ENCODE measurements at places on chromosomes 5 and 9.

DNA sequence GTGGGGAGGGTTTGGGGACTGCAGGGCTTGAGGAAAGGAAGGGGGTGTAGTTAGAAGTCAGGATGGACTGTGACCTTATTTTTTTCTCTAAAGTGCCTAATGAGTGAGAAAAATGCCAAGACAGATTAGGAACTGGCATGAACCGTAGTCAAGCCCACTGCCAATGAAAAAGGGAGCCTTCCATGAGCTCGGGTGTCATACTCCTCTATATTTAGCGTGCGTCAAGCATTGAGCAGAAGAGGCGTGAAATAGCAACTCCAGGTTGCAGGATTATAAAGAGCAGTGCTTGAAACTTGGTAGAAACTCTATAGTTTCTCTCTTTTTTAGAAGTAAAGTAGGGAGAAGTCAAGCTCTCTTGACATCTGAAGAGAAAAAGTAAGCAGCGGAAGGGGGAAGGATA, 1.8 kb downstream of the SGCD start:
- DNase-seq: no peak

- peak; percentile 4 for DNase-seq
Measured at GRCh38 chr5:152560512-152561137, 155.5 kb upstream of the NMUR2 start.

- no peak for DNase-seq
Measured at GRCh38 chr9:71760901-71761300, 7.4 kb downstream of the CEMIP2 start.

- DNase-seq: no peak
Measured at GRCh38 chr5:1725641-1726468, 73.8 kb downstream of the MRPL36 start.

- DNase-seq: no peak
Measured at GRCh38 chr9:126112135-126112720, 214.4 kb upstream of the MVB12B start.

DNA sequence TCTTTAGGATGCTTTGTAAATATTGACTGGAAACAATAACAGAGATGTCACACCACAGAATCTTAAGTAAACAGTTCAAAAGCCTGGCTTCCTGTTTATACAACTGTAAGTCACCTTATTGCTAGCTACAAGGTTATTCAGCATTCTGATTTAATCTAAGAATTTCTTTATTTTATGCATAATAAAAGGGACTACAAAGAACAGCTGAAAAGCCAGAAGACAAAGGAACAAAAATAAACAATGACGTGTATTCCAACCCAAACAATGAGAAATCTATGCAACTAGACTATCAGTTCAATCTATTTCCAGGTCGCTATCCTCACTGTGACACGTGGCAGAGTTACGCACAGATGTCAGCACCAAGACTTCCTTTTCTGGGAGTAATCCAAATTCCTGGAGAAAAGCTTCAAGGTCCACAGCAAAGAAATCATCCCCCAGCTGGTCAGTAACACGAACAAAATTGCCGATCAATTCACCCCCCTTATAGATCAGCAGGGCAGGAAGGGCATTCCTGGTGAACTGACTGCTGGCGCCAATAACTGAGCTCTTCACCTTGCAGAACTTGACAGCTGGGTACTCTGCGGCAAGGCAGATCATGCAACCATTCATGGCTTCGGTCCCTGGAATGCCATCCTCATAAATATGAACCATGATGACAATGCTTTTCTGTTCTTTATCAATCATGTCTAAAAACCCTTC, 8.4 kb downstream of the PDCL start:
- DNase-seq: no peak

DNA sequence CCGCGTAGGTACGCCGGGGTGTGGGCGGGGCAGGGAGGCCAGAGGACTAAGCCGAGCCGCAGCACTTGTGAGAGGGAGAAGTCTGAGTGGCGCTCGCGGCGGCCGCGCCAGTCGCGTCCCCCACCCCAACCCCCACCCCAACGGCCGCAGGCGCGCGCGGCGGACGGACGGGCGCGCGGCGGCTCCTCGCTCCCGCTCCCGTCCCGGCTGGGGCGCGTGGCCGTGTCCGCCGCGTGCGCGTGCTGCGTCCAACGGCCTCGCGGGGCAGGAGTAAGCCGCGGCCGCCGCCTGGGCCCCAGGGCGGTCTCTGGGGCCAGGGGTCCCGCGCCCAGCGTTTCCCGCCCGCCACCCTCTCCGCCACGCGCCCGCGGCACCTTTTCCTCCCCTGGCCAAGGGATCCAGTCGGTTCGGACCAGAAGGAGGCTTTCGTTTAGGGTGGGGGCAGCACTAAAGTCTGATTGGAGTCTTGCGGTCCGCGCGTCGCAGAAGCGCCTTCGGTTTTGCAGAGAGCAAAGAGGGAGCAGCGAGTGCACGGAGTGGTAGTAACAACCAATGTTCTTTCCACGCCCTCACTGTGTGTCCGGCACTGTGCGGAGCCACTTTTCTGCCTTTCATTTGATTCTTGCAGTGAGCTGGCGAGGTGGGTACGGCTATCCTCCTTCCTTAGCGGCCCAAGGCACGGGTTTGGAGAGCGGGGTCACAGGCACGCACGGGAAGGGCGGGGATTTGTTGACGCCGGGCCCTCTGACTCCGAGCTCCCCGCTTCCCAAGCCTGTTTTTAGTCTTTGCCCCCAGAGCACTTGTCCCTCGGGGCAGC, 483 bp downstream of the G3BP1 start:
- DNase-seq: peak; percentile 28

- DNase-seq: no peak
Measured at GRCh38 chr5:33968211-33969005, 16.1 kb downstream of the SLC45A2 start.

GRCh38 chr9:79616971-79617370, 45.2 kb downstream of the TLE4 start:
- no peak for DNase-seq

DNA sequence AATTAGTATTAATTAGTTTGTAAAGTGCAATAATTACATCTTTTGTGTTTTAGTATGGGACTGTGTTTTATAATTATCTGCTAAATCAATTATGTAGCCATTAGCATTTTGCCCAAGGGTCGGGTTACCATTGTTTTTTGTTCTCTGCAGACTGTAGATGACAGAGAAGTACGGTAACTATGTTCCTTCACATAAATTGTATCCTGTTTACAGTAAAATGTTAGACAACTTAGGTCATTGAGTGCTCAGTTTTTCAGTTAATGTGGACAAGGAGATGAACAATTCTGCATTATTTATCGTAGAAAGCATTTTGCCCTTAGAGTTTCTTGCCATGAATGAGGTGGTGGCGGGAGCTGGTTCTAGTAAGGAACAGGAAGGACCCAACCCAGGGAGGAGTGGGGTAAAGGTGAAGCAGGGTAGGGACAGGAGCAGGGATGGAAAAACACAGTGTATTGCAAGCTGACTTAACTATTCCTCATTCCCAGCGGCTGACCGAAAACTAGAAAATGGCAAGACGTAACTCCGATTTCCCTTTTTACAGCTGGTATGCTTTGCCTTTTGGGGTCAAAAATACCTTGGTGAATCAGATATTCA, 243.7 kb upstream of the SLC24A2 start:
- no peak for DNase-seq

- no peak for DNase-seq
Measured at GRCh38 chr5:178387061-178387855, 154.7 kb upstream of the PHYKPL start.

DNA sequence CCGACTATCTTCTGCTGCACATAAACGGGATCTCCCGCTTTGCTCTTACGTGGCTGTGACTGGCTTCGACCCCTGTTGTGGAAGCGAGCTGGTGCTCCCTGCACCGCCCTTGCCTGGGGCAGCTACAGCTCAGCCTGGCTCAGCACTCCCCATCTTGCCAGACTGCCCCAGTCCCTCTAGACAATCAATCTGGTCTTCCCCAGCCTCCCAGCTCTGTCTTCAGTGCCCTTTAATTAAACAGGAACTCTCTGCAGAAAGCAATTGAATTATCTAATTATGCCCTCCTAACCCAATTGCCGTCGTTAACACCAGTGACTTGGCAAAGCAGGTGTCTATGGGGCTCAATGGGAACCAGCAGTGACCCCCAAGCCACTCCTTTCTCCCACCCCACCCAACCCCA, 18.9 kb upstream of the NTNG2 start:
- DNase-seq: no peak

DNA sequence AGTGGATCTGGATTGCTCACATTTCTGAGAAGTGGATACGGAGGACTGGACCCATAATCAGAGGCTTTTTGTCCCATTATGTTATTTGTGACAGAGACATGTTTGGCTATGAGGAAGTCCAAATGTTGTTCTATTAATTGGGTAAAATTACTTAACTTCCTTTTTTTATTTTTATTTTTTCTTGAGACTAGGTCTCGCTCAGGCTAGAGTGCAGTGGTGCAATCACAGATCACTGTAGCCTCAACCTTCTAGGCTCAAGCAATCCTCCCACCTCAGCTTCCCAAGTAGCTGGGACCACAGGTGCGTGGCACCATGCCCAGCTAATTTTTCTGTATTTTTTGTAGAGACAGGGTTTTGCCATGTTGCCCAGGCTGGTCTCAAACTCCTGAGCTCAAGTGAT, 11.9 kb upstream of the PGGT1B start:
- no peak for DNase-seq

- DNase-seq: no peak
Measured at GRCh38 chr9:111000202-111000601, 38.1 kb downstream of the LPAR1 start.

DNA sequence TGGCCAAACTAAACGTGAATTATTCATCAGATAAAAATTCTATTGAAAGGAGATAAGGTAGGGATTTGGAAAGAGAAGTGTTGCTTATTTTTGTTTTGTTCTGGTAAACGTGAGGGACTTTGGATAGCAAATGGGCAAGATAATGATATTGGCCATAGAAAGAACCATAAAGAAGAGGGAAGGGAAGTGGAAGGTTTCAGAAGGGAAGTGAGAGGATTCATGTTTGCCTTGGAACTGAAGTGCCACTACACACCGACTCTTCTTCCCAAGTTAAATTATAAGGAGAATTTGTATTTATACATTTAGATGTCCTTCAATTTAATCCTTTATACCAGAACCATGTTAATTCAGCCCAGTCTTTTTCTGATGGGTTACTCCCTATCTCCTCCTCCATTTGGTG, 42.1 kb upstream of the TAF11L2 start:
- DNase-seq: no peak

DNA sequence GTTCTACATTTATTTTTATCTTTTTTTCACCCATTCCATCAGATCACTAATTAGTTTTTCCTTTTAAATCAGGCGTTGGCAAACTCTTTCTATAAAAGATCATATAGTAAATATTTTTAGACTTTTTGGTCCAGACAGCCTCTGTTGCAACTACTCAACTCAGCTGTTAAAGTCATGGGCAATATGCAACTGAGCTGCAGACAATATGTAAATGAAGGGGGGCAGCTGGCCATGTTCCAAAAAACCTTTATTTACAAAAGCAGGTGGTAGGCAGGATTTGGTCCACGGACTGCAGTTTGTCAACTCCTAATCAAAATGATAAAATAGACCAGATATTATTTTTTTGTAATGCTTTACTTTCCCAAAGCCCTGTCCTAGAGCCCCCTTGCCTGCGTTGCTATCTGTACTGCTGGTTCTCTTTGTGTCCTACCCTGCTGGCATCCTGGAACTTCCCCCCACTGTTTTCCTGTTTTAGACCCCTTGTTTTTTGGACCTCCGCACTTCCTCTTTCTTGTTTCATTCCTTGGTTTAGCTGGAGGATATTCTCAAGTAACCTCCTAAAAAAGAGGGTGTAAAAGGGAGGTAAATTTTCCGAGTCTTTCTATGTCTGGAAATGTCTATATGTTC, 24.7 kb upstream of the TNFSF8 start:
- no peak for DNase-seq

DNA sequence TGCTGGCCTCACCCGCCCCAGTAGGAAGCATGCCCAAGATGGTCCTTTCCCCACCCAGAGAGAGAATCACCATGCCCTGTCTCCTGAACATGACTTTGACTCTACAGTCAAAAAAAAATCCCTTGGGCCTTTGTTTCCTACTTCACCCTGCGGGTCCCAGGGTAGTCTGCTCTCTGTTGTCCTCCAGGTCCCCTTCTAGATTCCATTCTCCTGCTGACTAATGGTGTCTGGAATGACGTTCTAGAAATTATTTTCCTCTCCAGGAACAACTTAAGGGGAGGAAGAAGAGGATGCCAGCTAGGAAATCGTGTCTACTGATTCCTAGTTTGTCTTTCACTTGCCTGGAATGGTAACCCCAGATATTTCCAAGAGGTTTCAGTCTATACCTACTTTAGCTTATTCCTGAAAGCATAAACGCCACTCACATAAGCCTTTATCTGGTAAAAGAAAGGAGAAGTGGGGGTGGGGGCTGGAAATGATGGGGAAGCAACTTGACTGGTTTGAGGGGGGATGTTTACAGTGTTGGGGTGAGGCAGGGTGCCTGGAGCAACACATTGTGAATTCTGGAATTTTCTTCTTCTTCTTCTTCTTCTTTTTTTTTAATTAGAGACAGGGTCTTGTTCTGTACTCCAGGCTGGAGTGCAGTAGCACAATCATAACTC, 93.9 kb downstream of the SNX18 start:
- DNase-seq: no peak

DNA sequence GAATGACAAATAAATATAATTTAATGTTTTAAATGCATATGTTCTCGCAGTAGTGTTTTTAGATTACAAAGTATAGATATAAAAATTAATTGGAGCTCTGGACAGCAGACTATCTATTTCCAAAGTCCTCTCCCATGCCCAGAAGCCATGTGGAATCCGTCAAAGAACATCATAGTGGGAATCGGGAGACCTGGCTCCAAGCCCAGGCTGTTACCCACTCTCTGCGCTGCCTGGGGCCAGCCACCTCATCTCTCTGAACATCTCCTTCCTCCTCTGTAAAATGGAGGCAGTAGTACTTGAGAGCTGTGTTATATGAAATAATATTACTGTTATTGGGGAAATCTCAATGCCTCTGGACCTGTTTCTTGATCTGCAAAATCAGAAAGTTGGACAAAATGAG, 58.1 kb upstream of the SLC30A5 start:
- DNase-seq: no peak

DNA sequence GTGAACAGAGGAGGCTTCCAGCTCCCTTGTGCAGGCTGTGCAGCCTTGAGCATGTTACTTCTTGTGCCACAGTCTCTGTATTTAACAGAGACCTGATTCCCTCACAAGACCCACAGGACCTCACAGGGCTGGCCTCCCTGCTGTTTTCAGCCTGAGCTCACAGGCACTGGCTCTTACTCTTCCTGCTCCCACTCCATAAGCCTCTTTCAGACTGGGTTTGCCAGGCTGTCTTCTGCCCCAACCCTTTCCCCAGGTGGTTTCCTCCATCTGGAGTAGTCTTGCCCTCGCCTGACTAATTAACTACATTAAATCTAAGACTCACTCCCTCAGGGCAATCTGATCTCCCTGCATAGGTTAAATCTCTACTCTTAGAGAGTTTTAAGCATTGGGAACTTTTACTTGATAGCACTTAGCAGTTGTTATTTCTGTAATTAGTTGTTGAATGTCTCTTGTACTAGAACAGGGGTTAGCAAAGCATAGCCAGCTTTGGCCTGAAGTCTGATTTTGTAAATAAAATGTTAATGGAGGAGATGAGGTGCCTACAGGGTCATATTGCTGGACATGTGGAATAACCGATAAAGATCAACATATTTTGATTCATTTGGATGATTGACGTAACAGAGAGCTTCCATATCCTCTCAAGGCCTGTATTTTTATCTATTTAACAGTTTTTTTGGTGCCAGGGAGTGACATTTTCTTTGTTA, 28.6 kb upstream of the SPATA31E1 start:
- DNase-seq: no peak

GRCh38 chr5:127092690-127093089, 19.4 kb upstream of the C5orf63 start:
- no peak for DNase-seq

GRCh38 chr5:137446615-137447014, 52.5 kb downstream of the SPOCK1 start:
- DNase-seq: no peak

- DNase-seq: peak; percentile 37
Measured at GRCh38 chr5:35924950-35925722, 13.3 kb downstream of the CAPSL start.
